ENCODE measurements at places on chromosomes 3 and 15.

DNA sequence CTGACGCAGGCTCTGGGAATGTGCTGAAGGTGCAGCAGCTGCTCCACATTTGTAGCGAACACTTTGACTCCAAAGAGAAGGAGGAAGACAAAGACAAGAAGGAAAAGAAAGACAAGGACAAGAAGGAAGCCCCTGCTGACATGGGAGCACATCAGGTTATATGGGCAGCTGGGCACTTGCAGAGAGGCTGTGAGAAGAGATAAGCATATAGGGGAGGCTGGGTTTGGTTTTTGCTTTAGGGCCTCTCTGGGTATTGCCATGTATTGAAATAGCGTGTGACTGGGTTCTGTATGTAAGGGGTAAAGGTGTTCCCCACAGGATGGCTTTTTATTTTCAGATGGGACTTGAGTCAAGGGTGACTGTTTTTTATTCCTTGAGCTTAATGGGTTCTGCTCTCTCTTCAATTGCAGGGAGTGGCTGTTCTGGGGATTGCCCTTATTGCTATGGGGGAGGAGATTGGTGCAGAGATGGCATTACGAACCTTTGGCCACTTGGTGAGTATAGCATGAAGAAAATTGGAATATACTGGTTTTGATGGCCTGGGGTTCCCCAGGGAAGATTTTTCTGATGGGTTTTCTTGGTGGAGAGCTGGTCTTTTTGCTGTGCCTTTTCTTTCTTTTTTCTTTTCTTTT, 7.4 kb downstream of the PSMD2 start:
- no peak for DNase-seq

DNA sequence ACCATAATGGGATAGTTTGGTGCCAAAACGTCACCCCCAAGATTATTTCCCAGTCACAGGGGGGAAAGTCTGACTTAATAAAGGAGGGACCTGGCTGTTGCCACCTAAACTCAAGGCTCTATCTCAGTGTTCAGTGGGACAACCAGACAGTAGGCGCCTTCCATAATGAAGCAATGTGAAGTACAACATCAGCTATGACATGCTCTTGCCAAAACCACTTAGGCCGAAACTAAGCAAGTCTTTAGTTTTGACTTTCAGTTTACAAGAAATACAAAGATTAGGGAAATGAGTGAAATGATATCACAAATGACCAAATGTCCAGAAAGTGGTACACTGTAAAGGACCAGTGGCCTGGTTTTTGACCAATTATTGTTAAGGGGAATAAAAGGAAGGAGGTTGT, 32.9 kb downstream of the SOX14 start:
- DNase-seq: no peak

GRCh38 chr3:148816981-148817525, 10.6 kb upstream of the CPB1 start:
- no peak for DNase-seq

DNA sequence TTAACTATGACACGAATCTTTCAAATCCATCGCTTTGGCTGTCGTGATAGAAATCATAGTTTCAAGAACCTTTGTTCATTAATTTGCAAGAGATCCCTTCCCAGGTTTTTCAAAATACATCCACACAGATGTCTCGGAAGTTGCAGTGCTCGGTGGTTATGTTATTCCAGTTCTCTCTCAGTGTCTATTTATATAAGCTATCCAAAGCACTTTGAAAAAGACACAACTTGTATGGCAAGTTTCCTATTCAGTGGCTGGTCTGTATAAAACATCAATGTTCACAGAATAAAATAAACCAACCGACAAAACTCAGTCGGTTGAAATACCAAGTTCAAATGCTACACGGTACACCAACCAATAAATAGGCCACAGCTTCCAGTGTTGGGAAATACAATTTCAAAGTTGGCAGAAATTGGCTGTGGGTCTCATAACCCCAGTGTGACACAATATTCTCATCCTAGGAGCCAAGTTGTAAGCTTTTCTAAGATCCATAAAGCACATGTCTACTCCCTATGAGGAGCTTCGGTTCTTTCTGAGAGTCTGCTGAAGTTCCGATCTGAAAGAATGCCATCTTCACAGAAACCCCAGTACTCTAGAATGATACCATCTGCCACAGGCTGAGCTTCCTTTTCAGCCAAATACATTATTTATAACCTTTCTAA, 23.7 kb downstream of the SATB1 start:
- no peak for DNase-seq

- no peak for DNase-seq
Measured at GRCh38 chr3:186354100-186354499, 7.9 kb downstream of the DGKG start.

- DNase-seq: no peak
Measured at GRCh38 chr15:80260551-80260950, 8.5 kb upstream of the CTXND1 start.

DNA sequence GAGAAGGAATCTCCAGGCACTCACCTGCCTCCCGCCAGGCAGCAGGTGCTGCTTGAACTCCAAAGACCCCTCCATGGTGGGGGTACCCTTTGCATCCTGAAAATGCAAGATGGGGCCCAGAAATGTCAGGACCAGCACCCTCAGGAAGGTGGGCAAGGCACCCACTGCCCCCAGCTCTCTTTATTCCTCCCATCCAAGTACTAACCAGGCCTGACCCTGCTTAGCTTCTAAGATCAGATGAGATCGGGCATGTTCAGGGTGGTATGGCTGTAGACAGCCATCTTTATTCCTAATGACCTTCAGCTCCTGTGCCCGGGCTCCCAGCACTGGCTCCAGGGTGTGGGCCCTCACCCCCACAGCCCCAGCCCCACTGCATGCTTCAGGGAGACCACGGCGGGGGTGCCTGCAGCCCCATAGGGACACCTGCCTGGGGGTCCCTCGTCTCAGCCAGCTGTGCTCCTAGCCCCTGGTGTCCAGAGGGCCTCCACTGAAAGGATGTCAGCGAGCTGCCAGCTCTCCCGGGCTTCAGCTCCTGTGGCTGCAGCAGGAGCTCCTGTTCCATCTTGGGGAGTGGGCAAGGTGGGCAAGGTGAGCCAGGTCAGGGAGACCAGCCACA, 13.2 kb downstream of the PLA2G4B start:
- no peak for DNase-seq

DNA sequence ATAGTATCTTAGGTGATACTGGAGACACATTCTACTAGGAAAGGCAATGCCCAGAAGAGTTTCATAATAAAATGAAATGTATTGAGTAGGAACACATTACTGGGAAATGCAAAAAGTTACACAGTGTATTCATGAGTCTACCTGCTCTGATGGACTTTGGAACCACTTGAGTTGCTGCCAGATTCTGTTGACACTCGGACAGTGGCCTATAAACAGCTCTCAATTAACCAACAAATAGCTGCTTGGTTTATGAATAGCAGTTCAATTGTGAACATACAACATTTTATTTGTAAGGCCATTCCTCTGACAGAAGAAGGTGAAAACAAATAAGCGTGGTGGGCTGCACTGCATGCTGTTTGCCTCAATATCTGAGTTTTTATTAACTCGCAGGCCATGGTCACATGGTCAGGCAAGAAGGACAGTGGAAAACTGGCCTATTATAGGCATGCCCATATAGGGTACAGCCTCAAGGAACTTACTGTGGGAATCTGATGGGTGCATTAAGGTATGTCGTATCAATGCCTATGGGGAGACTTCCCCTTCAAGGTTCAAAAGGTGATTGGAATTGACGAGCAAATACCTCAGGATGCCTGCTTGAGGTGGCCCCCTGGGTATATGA, 66.2 kb downstream of the C3orf80 start:
- no peak for DNase-seq

- DNase-seq: no peak
Measured at GRCh38 chr15:38324939-38325647, 72.5 kb downstream of the SPRED1 start.

DNA sequence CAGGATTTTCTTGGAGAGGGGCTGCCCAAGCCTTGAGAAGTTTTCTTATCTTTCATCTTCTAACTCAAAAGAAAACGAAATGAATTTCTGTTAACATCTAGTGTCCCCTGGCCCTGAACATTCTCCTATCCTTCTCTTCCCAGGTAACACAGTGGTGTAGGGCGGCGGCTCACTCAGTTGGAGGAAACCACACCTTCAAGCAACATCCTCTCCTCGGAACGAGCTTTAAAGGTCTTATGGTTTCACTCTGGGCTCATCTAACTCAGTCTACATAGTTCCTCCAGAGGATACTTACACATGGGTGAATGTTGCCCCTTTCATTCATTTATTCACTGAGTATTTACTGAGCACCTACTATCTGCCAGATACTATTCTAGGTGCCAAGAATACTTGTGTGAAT, 31.0 kb upstream of the KLHL6 start:
- no peak for DNase-seq

GRCh38 chr3:111963424-111963823, 15.4 kb upstream of the ABHD10 start:
- DNase-seq: no peak

GRCh38 chr15:100869151-100869999, 10.3 kb upstream of the ALDH1A3 start:
- DNase-seq: no peak

DNA sequence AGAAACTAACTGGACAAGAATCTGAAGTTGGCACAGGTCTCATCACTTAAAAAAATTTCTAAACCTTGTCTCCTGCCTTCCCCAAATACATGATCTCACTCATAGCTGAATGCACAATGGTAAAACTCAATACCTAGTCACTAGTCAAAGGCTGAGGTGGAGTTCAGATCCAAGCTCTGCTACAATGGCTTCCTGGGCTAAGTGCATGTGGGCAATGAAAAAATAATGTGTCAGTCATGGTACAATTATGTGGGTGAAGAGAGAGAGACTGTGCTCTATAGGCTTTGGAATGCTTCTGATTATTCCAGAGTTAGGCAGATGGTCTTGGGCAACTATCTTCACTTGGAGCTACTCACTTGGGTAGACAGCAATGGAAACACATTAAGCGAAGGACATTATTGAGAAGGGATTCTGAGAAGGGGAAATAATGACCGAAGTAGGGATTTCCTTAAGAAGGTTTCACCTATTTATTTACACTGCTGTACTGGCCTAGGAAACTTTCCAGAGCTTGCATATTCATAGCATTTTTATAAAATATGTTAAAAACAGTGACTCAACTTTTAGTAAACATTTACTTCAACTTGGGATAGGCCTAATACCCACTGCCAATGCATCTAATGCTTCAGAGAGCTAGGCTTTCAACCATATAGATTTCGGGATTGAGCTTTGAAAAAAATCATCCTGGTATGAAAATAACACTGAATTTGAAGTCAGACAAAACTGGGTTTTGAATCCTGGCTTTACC, 58.7 kb upstream of the PLXND1 start:
- DNase-seq: no peak

DNA sequence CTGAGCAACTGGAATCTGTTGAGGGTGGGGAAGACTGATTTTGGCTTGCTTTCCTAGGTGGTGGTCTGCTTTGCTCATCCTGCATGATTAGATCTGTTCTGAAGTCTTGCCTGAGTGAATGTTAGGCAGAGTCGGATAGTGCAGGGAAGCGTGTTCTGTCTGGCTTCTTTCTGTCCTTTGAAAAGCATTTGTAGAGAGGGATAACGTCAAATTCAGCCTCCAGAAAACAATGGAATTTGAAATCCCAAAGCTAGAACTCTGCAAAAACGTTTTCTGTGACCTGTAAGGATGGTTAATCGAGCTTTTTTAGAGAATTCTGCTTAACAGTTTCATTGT, 1.4 kb downstream of the GLCE start:
- DNase-seq: no peak

GRCh38 chr15:89426500-89426899, 69.9 kb downstream of the RHCG start:
- DNase-seq: no peak

GRCh38 chr15:66400351-66400774, 13.7 kb downstream of the MAP2K1 start:
- DNase-seq: no peak

DNA sequence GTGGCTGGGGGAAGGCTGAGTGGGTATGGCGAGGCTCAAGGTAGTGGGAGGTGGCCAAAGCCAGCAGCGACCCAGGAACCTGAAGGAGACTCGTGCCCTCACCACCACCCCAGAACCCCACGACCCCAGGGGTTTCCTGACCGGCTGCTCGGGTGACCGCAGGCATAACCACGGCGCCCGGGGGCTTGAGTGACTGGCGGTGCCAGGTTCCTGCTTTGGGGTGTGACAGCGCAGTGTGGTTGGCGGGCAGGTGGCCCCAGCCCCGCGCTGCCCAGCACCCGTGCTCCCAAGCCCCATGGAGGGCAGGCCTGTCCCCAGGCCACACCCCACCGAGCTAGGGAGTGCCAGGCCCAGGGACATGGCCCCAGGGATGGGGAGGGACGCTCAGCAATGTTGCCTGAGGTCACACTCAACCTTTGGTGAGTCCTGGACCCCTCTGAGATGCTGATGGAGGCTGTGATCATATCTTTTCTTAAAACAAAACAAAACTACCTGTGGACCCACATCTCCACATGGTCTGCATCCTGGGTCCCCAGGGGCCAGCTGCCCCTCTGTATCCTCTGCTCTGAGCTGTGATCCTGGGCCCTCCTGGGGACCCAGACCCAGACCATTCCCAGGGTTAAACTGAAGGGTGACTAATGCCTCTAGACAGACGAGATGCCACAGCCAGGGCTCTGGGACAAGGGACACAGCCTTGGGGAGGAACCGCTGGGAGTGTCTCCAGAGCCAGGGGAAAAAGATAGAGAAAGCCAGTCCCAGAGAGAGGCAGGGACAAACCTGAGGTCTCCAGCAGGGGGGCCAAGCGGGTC, 13.0 kb downstream of the DNAJB8 start:
- DNase-seq: no peak

DNA sequence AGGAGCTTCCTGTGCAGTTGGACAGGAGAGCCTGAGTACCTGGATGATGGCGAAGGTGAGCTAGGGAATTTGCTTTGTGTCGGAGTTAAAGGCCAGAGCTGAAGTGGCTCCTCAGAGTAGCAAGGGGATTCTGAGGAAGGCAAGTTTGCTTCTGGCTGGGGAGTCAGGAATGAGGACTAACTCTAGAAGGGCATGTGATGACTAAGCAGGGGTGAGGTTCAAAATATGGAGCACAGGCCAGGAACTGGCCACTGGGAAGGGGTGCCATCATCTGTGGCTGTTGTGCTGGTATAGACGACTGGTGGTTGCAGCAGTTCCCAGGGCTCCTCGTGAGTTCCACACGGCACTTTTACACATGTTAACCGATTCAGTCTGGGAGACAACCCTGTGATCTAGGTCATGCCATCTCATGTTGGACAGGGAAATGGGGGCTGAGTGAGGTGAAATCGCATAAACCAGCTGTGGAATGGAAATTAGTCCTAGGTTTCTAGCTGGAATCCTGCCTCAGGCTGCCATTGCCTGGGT, 100.8 kb downstream of the EEFSEC start:
- no peak for DNase-seq

DNA sequence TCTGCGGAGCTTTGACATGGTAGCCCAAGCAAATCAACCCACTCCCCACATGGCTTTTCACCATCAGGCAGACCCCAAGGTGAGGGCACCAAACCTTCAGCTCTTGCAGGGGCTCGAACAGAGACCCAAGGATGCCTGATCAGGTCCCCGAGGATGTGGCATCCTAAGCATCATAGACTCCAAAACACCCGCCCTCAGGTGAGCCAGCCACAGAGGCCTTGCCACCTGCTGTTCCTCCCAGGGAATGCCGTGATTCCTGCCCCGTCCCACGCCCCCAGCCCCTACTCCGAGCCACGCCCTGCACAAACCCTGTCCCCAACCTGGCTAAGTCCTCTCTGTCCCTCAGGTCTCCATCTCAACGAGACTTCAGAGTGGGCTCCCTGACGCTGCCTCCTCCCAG, 34.7 kb upstream of the SLC41A3 start:
- DNase-seq: no peak

GRCh38 chr15:73295630-73296286, 73.0 kb downstream of the HCN4 start:
- no peak for DNase-seq

GRCh38 chr3:192553707-192554106, 173.6 kb downstream of the FGF12 start:
- no peak for DNase-seq
